ENCODE measurements at places on chromosomes 2 and 18.

- no peak for DNase-seq
Observed at GRCh38 chr2:187129868-187130267, 280.9 kb upstream of the ZSWIM2 start.

GRCh38 chr2:1593371-1594122 is 150.8 kb downstream of the PXDN start:
- no peak for DNase-seq

- no peak for DNase-seq
Observed at GRCh38 chr18:10771053-10771709, 245.4 kb downstream of the NAPG start.

GRCh38 chr2:48170281-48170680 is 264.0 kb upstream of the FBXO11 start:
- no peak for DNase-seq

GRCh38 chr2:134175834-134176233 is 78.0 kb upstream of the MGAT5 start:
- no peak for DNase-seq

DNA sequence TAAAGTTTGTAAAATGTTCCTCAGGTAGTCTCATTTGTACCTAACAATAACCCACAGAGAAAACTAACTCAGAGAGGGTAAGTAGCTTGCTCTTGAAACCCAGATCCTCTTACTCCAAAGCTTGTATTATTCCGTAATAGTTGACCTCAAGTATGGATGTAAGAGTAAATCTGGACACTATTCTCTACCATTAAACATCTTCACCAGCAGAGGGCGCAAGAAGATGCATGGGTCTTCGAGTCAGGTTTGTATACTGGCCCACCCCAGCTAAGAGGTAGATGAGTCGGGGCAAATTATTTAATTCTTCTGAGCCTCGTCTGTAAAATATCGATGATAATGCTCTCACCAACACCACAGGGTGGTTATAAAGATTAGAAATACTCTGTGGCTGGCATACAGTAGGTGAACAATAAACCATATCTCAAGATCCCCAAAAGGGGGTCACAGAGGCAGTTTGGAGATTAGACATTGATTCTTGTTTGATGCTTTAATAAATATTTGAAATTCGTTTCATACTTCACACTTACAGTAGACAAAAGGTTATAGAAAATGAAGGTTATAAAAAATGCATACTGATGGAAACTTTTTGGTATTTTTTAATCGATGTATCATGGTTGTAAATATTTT is 3.5 kb upstream of the CABLES1 start:
- peak; percentile 76 for DNase-seq

GRCh38 chr2:62554440-62554839 is 48.4 kb upstream of the TMEM17 start:
- DNase-seq = no peak

GRCh38 chr18:48003426-48004349 is 73.2 kb upstream of the SMAD2 start:
- no peak for DNase-seq

GRCh38 chr18:74791501-74792194 is 194.0 kb downstream of the ZNF407 start:
- no peak for DNase-seq

DNA sequence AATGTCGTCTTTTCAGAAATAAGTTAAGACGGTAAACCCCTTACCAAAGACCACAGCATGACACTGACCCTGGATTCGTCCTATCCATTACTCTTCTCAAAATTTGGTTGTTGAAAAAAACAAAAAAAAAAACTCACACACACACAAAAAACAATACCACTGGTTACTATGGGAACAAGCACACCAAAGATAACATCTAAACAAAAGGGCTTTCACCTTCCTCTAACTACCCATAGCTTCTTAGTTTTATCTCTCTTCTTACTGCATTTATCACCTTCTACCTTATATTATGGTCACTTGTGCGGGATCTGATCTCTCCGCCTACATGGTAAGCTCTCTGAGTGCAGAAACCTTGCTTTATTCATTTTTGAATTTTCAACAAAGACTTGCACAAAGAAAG is 192.7 kb downstream of the STK39 start:
- no peak for DNase-seq

- DNase-seq = peak; percentile 53
Observed at GRCh38 chr2:12081481-12082210, 335.2 kb downstream of the LPIN1 start.

- no peak for DNase-seq
Observed at GRCh38 chr2:42169874-42170521, 845 bp downstream of the EML4 start.

- DNase-seq = no peak
Observed at GRCh38 chr2:239353692-239354091, 47.1 kb downstream of the HDAC4 start.

- DNase-seq = no peak
Observed at GRCh38 chr18:37754141-37754540, 188.5 kb upstream of the CELF4 start.

GRCh38 chr2:71833855-71834560 is 313.7 kb downstream of the CYP26B1 start:
- DNase-seq = no peak

DNA sequence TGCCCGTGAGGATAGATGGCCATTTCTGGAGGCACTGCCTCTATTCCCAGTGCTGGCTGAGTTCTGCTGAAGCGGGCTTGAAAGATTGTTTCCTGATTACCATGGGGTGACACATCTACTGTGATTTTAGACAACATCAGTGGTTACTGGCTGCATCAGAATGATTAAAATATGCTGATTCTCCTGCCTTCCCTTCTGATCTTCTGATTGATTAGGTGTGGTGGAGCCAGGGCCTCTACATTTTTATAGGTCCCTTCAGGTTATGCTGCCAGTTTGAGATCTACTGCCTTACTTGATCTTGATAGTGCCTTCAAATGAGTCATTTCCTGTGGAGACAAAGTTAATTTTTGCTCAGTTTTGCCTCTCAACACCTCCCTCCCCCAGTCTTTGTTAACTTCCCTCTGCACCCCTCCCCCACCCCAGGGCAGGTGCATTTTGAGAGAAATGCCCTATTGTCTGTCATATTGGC is 31.6 kb upstream of the SNORC start:
- peak; percentile 80 for DNase-seq

DNA sequence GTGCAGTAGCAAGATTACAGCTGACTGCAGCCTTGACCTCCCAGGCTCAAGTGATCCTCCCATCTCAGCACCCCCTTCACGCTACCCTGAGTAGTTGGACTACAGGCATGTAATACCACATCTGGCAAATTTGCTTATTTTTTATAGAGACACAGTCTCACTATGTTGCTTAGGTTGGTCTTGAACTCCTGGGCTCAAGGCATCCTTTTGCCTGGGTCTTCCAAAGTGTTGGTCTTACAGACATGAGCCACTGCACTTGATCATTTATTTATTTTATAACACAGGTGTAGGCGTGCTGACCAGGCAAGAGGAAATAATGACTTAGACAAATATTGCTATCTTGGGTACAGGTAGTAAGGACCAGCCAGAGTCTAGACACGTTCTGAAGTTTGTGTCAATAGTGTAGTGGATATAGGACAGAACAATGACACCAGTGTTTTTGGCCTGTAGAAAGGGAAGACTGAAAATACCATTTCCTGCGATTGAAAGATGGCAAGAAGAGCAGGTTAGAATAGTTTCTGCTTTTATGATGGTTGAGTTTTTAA is 71.0 kb upstream of the THUMPD2 start:
- DNase-seq = no peak

GRCh38 chr2:12928197-12928774 is 211.6 kb downstream of the TRIB2 start:
- no peak for DNase-seq

GRCh38 chr2:180128861-180129260 is 121.8 kb upstream of the CWC22 start:
- DNase-seq = no peak

GRCh38 chr2:42068571-42069178 is 20.9 kb downstream of the PKDCC start:
- DNase-seq = no peak

GRCh38 chr2:36060133-36060532 is 295.4 kb upstream of the CRIM1 start:
- DNase-seq = no peak

DNA sequence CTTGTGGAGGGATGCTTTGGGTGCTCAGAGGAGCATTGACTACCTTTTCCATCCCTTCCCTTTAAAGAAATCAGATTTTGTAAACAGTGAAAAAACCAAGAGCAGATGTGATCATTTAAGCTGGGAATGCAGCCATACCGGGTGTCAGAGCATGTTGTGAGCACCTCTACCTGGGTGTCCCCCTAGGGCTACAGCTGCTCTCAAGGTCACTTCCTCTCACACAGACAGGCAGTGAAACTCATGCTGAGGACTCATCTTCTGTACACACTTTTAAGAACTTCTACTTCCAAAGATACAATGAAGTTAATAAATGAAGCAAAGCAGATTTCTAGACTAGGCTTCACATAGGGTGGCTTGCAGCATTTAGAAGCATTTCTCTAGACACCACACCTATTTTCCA is 48.4 kb upstream of the FRZB start:
- no peak for DNase-seq

- DNase-seq = no peak
Observed at GRCh38 chr18:72555101-72555500, 11.0 kb upstream of the CBLN2 start.

- no peak for DNase-seq
Observed at GRCh38 chr2:37895140-37895539, 29.9 kb upstream of the RMDN2 start.

DNA sequence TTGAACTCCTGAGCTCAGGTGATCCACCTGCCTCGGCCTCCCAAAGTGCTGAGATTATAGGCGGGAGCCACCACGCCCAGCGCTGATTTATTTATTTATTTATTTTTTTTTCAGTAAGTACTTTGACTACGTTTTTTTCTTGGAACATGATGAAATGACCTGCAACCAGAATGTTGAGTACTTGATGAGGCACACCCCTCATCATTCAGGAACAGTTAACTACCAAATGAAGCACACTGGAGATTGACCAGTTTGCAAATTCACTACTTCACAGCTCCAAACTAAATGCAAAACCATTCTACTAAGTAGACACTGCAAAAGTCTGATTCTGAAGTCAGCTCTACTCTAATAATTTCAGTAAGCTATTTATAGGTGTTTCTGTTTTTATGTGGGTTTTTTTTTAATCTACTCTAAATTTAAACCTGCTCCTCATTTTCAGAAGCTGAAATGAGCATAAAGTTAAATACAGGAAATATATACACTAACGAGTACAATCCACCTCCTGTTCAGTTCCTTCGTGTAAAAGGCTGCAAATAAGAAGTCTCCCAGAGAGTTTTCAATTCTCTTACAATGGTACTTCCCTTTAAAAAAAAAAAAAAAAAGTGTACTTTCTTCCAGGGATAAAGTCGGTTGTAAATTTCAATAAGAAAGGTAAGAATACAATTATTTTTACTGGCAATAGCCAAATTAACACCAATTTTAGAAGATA is 1.4 kb downstream of the GFPT1 start:
- no peak for DNase-seq

DNA sequence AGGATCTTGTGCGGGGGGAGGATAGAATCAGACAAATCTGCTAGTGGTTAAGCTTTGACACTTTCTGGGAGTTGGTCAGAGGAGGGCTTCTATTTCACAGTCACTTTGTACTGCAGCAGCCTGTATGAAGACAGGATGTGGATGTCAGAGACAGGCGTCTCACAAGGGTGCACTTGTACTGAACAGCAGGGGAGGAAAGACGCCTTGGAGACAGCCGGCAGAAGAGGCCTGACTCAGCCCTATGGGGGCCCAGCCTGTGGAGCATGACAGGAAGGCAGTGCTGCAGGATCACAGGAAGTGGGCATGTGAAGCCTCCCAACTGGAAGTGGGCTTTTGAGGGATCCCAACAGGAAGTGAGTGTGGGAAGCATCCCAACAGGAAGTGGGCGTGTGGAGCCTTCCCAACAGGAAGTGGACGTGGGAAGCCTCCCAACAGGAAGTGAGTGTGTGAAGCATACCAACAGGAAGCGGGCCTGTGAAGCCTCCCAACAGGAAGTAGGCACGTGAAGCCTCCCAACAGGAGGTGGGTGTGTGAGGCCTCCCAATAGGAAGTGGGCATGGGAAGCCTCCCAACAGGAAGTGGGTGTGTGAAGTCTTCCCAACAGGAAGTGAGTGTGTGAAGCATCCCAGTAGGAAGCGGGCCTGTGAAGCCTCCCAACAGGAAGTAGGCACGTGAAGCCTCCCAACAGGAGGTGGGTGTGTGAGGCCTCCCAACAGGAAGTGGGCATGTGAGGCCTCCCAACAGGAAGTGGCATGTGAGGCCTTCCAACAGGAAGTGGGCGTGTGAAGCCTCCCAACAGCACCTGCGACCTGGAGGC is 212.3 kb downstream of the SNTG2 start:
- peak; percentile 19 for DNase-seq

GRCh38 chr2:126620302-126620701 is 35.7 kb upstream of the GYPC start:
- no peak for DNase-seq

GRCh38 chr2:37667704-37668103 is 3.7 kb downstream of the CDC42EP3 start:
- DNase-seq = no peak

DNA sequence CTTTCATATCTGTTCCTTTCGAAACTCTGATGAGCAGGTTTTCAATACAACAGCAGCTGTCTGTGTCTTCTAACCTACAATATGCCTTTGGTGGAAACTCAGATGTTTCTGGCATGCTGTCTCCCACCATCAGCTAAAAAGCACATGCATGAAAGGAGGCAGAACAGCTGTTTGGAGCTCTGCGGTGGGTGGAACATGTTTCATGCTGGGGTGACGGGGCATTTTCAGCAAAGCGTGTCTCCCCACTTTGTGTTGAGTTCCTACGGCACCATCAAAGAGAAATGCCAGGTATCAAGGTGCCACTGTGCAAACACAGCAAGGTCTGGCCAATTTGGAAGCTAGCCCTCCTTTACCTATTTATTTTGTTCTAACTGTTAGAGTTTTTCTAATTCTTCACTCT is 290.1 kb downstream of the CLIP4 start:
- DNase-seq = no peak

DNA sequence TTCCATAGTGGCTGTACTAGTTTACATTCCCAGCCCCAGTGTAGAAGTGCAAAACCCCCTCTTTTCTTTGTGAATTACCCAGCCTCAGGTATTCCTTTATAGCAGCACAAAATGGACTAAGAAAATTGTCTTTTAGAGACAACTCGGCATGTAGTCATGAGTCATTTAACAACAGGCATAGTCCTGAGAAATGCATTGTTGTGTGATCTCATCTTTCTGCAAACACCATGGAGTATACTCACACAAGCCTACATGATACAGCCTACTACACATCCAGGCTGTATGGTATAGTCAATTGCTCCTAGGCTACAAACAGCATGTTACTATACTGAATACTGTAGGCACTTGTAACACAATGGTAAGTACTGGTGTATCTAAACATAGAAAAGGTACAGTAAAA is 44.4 kb upstream of the MBP start:
- no peak for DNase-seq

- DNase-seq = no peak
Observed at GRCh38 chr2:48799601-48800000, 44.1 kb upstream of the LHCGR start.

- no peak for DNase-seq
Observed at GRCh38 chr2:216349366-216349765, 22.9 kb downstream of the MARCHF4 start.

GRCh38 chr2:60000686-60001085 is 552.8 kb downstream of the BCL11A start:
- no peak for DNase-seq

- no peak for DNase-seq
Observed at GRCh38 chr2:47012189-47012588, 96.6 kb upstream of the MCFD2 start.

- DNase-seq = no peak
Observed at GRCh38 chr18:47968006-47968676, 37.7 kb upstream of the SMAD2 start.

GRCh38 chr2:207279520-207279919 is 113.8 kb upstream of the KLF7 start:
- no peak for DNase-seq

Measured in CD4-positive, alpha-beta T cell treated with Interleukin-15 for 4 hours (primary cell).